ENCODE measurements at places on chromosomes 5 and 9.

- DNase-seq = no peak
These were observed 274.3 kb upstream of the DMRT1 start for GRCh38 chr9:567128-567746.

DNA sequence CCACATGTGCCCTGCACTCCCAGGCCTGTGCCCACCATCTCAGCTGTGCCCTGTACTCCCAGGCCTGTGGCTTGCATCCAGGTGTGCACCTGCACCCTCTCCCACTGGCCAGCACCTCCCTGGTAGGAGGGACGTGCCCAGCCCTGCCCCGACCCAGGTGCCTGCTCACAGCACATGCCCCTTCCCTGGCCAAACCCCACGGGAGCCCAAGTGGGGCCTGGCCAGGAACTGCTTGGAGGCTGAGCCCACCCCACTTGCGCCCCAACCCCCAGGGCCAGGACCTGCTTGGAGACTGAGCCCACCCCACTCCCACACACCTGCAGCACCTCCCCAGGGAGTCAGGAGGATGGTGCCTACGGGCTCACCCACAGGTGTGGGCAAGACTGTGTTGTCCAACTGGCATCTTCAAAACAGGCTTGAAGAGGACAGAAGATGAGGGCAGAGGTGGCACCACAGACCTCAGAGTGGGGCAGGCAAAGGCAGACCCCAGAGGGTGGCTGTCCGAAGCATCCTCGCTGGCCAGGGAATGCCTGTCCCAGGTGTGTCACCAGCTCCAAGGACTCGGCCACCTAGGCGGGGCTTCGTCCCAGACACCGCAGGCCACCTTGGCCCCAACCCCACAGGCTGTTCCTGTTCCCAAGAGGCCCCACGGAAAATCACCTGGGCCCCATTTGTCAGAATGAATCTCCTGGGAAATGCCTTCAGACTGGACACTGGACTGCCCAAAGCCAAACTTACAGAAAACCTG, 10.8 kb downstream of the ZDHHC11B start:
- DNase-seq = no peak

- no peak for DNase-seq
These were observed 2.9 kb downstream of the DNAJB5 start for GRCh38 chr9:34992376-34992951.

- no peak for DNase-seq
These were observed 94.7 kb downstream of the YTHDC2 start for GRCh38 chr5:113608113-113608596.

Measured in CD8-positive, alpha-beta T cell (primary cell).